ENCODE measurements at places on chromosomes 13 and 19.
A peak's percentile ranks its signal among the peaks of the same experiment; 100 is the strongest.

GRCh38 chr19:35545001-35545854 is at the start of gene TMEM147:
Gene TMEM147, plus strand, starts transcription at chr19:35545626. Its CDS starts 114 bp downstream, at chr19:35545740.
- DNase-seq = peak; percentile 84

DNA sequence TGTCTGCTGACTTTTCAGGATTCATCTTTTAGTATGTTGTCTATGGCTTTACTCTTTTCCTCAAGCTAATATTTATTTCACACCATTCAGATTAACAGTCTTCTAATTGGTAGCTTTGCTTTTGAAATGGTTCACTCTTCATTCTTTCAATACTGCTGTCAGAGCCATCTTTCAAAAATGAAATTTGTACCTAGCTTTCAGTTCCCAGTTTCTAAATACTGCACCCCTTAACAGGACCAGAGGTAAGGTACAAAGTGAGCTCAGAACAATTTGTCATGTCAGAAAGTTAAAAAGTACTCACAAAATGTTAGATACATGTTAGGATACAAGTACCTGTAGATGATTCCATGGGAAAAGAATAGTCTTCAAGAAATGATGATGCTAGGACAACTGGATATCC is 83.0 kb downstream of the FNDC3A start:
- DNase-seq = no peak

GRCh38 chr19:6213696-6214641 is 65.8 kb downstream of the MLLT1 start:
- DNase-seq = no peak

DNA sequence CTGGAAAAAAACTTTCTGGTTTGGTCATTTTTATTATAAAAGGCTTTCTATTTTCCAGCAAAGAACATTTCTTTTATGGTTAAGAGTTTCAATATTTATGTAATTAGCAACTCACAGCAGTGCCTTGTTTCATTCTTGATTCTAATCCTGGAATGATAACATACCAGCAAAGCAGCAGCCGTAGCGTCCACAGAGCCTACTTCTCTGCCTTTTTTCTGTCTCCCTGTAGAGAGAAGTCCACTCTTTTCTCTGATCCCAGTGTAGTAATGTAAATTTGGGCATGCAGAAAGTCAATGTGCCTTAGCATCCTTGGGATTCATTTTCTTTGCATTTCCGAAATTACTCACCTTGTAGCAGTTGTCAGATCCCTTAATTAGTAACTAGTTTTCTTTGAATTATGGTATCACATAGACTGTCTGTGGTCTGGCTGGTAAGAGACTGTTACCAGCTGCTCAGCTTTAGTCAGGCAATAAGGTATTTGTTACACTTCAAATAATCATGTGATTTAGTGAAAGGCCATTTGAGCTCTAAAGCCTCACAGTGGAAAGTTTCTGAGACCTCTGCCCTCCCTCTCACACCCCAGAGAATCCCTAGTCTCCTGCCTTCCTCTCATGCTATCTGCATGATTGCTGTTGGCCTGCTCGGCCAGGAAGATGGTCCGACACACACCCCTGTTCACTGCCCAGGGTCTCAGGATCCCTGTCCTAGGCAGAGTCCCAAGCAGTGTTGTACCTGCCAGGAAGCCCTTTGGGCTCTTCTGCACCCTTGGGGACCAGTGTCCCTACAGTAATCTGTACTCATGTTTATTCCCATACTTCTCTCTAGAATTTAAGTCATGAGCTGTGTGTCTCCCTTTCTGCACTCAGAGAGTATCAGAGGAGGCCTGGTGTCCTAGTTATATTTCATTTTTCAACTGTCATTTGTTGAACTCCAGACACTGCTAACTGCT is 86.3 kb downstream of the LRCH1 start:
- DNase-seq = no peak

- no peak for DNase-seq
These were observed 9.2 kb upstream of the GNA11 start for GRCh38 chr19:3084943-3085342.
